H9 (cell line): ENCODE measurements at places on chromosomes 4 and X. TPM values are rescaled to one million over a fixed set of nuclear protein-coding genes. Genes with fewer than 3 reads are reported as not detected.

The ZFYVE28 gene
- total RNA-seq, result 0.98 and 1.2 TPM in 2 replicates

The XK gene
- 0.85 and 0.97 TPM in 2 replicates for total RNA-seq

The TEX13A gene
- total RNA-seq, result not detected in 2 replicates

The UGT2B11 gene
- not detected in 2 replicates for total RNA-seq

The PNMA3 gene
- total RNA-seq, result 9.1 and 9.4 TPM in 2 replicates

The EGFL6 gene
- 0.75 and 0.94 TPM in 2 replicates for total RNA-seq

The VEGFC gene
- total RNA-seq, result 0.35 and 0.46 TPM in 2 replicates

The DRD5 gene
- not detected in 2 replicates for total RNA-seq

The ITGB1BP2 gene
- 3.7 and 5.0 TPM in 2 replicates for total RNA-seq

The SASH3 gene
- total RNA-seq, result not detected in 2 replicates

The AKAP4 gene
- not detected in 2 replicates for total RNA-seq

The CFI gene
- not detected in 2 replicates for total RNA-seq

The GALNTL6 gene
- 0.22 TPM in 1 of 2 replicates, not detected in the other for total RNA-seq

The HPSE gene
- 1.5 and 2.0 TPM in 2 replicates for total RNA-seq

The PAGE5 gene
- not detected in 2 replicates for total RNA-seq

The KANTR gene
- 6.3 and 7.7 TPM in 2 replicates for total RNA-seq

The MND1 gene
- total RNA-seq, result 20.5 and 21.0 TPM in 2 replicates

The HTN3 gene
- total RNA-seq, result not detected in 2 replicates

The SMIM10L2A gene
- 18.1 and 18.3 TPM in 2 replicates for total RNA-seq

The NUP62CL gene
- 3.9 and 4.3 TPM in 2 replicates for total RNA-seq

The BTK gene
- 0.09 and 0.35 TPM in 2 replicates for total RNA-seq

The ZNF595 gene
- total RNA-seq, result 11.3 and 12.5 TPM in 2 replicates

The PRDX4 gene
- 256 and 267 TPM in 2 replicates for total RNA-seq

The PTCHD1 gene
- 1.4 and 2.3 TPM in 2 replicates for total RNA-seq

The PGAM4 gene
- 0.52 TPM in 1 of 2 replicates, not detected in the other for total RNA-seq

The DCAF8L2 gene
- not detected in 2 replicates for total RNA-seq

The GK gene
- total RNA-seq, result 7.3 and 9.8 TPM in 2 replicates

The TAF7L gene
- not detected in 2 replicates for total RNA-seq

The PDLIM3 gene
- 12.0 and 13.1 TPM in 2 replicates for total RNA-seq

The ARL9 gene
- 0.48 TPM in 1 of 2 replicates, not detected in the other for total RNA-seq

The SYTL4 gene
- 0.13 TPM in 1 of 2 replicates, not detected in the other for total RNA-seq

The GC gene
- 0.15 TPM in 1 of 2 replicates, not detected in the other for total RNA-seq

The GPM6B gene
- total RNA-seq, result 73.9 and 79.8 TPM in 2 replicates

The PABPC4L gene
- total RNA-seq, result 1.8 and 2.2 TPM in 2 replicates

The VGLL1 gene
- total RNA-seq, result not detected in 2 replicates

The BMX gene
- total RNA-seq, result not detected in 2 replicates

The SPANXB1 gene
- total RNA-seq, result not detected in 2 replicates

The ADH1A gene
- not detected in 2 replicates for total RNA-seq
